CD4-positive, alpha-beta T cell treated with Interleukin-4 for 1 hour (primary cell): ENCODE measurements at places on chromosomes 5 and 9.
A peak's percentile ranks its signal among the peaks of the same experiment; 100 is the strongest.

GRCh38 chr9:124038790-124039633, 27.4 kb downstream of the LHX2 start:
- no peak for DNase-seq

DNA sequence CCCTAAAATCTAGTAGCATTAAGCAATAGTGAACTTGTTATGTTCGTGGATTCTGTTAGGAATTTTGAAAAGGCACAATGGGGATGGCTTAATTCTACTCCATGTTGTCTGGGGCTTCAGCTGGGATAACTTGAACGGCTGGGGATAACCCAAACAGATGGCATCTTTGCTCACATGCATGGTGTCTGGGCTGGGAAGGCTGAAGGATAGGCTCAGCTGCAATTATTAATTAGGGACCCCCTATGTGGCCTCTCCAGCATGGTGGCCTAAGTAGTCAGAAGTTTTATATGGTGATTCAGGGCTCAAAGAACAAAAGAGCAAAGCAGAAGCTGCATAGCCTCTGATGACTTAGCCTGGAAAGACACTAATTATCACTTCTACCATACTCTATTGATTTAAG, 551.1 kb downstream of the PSAT1 start:
- DNase-seq: no peak

GRCh38 chr5:138725818-138726416, 27.3 kb upstream of the CTNNA1 start:
- DNase-seq: no peak

GRCh38 chr9:20611691-20612287, 10.5 kb downstream of the MLLT3 start:
- DNase-seq: peak; percentile 24

DNA sequence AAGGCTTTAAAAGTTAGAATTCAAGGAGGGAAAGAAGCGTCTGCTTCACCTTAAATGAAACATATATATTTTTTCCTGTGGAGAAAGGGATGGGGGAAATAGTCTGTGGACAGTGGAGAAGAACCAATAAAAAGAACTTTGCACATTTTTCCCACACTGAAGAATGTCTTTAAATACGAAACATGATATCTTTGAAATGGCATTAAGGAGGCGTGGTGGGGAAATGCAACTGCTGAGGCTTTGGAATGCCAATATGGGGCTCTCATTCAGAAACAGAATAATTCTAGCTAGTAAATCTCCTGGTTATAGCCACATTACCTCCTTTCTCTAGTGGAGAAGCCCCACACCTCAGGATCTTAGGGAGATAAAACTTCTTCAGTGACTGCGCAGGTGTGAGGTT, 46.8 kb downstream of the TNC start:
- no peak for DNase-seq

DNA sequence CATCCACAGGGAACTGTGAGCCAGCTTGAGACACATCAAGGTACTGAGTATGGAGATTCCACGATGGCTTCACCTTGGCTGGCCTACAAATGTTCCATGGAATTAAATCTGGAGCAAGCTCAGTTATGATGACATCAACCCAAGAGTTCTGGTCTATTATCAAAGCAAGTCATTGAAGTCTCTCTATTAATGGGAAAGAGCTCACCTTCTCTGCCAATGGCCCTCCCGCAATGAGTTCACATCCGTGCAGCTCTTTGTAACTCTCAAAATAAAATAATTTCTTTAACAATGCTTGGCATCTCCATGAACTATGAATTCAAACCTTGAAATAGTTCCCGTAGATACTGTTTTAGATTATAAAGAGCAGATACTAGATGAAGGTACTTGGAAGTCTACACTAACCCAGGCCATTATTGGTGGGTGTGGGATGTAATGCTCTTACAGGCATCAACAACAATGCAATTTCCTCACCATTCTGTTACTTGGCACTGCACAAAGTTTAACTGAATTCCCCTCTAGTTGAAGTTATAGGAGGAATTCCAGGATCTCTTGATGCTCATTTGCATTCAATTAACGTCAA, 55.4 kb downstream of the ZNF474 start:
- no peak for DNase-seq

- no peak for DNase-seq
These were observed 3.3 kb downstream of the DOCK8 start for GRCh38 chr9:217950-218349.

DNA sequence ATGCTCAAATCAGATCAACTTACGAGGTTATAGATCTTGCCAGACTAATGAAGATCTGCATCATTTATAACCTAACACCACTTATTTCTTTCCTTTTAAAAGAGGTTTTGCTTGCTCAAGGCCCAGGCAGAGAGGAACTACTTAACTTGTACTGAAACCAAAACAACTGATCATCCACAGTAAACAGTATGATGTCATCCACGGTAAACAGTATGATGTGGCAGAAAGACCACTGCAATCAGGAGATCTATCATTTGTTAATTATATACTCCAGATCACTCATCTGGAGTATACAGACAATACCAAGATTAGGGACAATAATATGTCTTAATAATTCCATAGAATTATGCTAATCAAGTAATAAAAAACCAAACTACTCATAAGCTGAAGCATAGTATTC, 116.8 kb downstream of the ADAMTS6 start:
- DNase-seq: no peak

- no peak for DNase-seq
These were observed 294.0 kb downstream of the MED10 start for GRCh38 chr5:6084376-6084775.

GRCh38 chr9:135476561-135477355, 2.8 kb upstream of the PPP1R26 start:
- no peak for DNase-seq

GRCh38 chr9:19934301-19934871, 145.5 kb upstream of the SLC24A2 start:
- no peak for DNase-seq

GRCh38 chr9:89444925-89445765, 52.8 kb downstream of the SEMA4D start:
- DNase-seq: no peak

GRCh38 chr9:7148243-7148765, 390.5 kb downstream of the KDM4C start:
- no peak for DNase-seq

DNA sequence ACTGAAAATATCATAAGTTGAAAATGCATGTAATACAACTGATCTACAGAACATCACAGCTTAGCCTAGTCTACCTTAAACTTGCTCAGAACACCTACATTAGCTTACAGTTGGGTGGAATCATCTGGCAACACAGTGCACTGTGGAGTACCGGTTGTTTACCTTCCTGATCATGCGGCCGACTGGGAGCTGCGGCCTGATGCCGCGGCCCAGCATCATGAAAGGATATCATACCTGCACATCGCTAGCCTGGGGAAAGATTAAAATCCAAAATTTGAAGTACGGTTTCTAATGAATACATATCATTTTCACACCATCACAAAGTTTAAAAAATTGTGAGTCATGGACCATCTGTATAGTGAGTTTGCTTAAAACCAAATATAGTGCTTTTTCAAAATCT, 1.8 kb downstream of the HACD4 start:
- DNase-seq: no peak

DNA sequence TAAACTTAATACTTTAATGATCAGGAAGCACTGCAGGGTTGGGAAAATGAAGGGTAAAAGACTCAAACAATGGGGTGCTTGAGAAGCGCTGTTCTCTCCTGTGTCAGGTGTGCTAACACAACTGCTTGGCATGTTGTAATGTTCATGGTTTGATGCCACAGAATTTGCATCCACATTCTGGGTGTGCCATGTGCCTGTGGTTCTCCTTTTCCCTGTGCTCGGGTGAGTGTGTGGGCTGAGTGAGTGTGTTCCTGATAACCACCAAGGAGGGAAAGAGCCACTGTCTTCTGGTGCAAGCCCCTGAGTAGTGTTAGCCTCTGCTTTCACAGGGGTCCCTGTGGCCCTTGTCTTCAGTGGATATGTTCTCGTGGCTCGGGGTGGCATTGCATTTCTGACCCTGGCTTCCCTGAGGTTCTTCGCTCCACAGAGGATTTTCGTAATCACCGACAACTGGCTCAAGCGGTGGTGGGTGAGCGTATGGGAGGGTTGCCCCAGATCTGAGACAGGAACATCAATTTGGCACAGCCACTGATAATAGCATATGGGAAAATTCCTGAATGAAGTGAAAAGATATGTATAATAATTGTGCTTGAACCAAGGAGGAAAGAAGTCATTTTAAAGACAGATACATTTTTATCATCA, 102.0 kb downstream of the MVB12B start:
- no peak for DNase-seq

DNA sequence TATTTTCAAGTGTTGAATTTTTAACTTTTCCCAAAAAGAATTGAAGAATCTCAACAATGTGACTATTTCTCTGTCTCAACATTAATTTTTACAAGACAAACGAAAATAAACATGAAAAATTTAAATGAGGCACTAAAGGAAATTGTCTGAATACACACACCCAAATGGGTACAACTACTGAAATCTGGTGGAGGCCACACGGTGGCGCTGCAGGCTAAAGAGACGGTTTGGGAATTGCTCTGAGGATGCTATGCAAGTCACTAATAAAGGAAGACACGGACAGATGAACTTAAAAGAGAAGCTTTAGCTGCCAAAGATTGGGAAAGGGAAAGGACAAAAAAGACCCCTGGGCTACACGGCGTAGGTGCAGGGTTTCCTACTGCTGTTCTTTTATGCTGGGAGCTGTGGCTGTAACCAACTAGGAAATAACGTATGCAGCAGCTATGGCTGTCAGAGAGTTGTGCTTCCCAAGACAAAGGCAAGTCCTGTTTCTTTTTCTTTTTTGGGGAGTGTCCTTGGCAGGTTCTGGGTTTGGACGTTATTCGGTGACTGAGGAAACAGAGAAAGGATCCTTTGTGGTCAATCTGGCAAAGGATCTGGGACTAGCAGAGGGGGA, at the start of gene PCDHB10:
Gene PCDHB10, plus strand, starts transcription at position 244 of the 616 bp plus-strand sequence. Its CDS starts 200 bp downstream, at position 444.
- DNase-seq: peak; percentile 14

DNA sequence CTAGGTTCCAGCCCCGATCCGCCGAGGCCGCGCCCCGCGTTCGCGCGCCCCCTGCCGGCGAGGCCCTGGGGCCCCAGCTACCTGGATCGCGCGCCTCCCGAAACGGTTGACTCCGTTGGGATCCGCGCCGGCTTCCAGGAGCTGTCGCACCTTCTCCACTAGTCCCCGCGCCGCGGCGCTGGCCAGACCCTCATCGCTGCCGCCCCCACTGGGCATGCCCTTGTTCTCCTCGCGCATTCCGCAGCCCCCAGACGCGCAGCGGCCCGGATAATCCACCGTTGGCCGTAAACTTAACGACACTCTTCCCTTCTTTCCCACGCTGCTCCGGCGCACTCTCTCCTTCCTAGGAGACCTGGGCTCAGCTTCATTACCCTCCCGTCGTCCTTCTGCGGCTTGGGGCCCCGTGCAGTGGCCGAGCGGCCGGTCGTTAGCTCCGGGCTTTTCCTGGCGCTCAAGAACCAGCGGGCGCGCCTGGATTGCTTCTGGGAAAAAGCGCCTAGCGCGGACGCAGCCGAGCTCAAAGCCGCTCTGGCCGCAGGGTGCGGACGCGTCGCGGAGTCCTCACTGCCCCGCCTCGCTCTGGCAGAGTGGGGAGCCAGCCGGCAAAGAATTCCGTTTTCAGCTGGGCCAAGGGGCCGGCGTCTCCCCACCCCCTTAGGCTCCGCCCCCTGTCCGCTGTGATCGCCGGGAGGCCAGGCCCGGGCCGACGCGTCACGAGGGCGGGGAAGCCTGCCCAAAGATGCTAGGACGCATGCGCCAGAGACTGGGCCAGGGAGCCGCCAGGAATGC, at the start of gene CDKN2B:
Gene CDKN2B, minus strand, starts transcription at position 589 of the 789 bp plus-strand sequence. Its CDS starts 352 bp downstream, at position 237.
- peak; percentile 81 for DNase-seq

GRCh38 chr9:4068914-4069313, 231.0 kb downstream of the GLIS3 start:
- DNase-seq: no peak
